ENCODE measurements at places on chromosomes 12 and 14.

GRCh38 chr12:92158796-92159439, 13.3 kb upstream of the BTG1 start:
- no peak for DNase-seq

GRCh38 chr12:77314378-77315052, 249.1 kb upstream of the E2F7 start:
- no peak for DNase-seq

GRCh38 chr12:25236190-25236589, 14.5 kb downstream of the KRAS start:
- no peak for DNase-seq

- DNase-seq, result no peak
Observed at GRCh38 chr14:23047034-23047634, 5.1 kb downstream of the PSMB11 start.

- no peak for DNase-seq
Observed at GRCh38 chr14:103641161-103641560, 12.2 kb downstream of the KLC1 start.

DNA sequence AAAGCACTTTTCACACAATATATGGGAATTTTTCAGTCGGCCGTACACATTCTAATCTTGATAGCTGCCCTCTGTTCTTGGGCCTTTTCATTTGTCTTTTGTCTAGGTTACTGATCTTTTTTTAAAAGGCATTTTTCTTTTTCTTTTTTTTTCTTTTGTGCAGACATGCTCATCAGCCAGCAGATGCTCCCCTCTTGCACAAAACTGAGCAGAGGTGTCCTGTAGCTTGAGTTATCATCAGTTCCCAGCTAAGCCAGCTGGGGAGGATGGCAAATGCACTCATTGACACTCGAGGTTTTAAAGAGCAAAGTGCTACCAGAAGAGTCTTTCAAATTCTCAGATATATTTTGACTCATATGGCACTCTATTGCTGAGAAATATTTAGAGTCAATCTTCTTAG, 913.9 kb upstream of the SEL1L start:
- no peak for DNase-seq

DNA sequence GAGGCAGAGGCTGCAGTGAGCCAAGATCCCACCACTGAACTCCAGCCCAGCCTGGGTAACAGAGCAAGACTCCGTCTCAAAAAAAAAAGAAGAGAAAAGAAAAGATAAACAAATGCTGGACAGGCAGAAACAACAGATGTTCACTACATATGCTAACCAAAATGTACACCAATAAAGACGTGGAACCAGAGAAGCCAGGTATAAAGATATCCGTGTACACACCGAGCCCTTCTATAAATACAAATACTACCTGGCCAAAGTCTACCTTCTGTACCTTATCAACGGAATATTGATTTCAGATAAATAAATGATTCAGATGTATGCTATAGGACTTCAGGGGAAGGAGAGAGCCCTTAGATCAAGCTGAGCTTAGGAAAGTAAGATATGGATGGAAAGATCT, 10.8 kb upstream of the KRT8 start:
- DNase-seq, result no peak

GRCh38 chr12:109492371-109492770, 14.9 kb downstream of the UBE3B start:
- no peak for DNase-seq

GRCh38 chr12:124511259-124511985, 56.0 kb downstream of the NCOR2 start:
- no peak for DNase-seq

DNA sequence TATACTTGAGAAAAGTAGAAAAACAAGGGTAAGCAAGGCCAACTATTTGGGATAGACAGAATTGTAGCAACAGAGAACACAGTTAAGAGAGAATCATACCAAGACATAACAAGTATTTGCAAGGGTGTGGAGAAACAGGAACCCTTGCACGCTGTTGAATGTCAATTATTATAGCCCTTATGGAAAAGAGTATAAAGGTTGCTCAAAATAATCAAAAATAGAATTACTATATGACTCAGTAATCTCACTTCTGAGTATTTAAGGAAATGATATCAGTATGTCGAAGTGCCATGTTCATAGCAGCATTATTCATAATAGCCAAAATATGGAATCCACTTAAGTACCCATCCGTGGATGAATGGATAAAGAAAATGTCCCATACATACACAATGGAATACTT, 193.3 kb downstream of the PHLDA1 start:
- DNase-seq, result no peak

- no peak for DNase-seq
Observed at GRCh38 chr12:118526255-118527095, 150.1 kb downstream of the SUDS3 start.

DNA sequence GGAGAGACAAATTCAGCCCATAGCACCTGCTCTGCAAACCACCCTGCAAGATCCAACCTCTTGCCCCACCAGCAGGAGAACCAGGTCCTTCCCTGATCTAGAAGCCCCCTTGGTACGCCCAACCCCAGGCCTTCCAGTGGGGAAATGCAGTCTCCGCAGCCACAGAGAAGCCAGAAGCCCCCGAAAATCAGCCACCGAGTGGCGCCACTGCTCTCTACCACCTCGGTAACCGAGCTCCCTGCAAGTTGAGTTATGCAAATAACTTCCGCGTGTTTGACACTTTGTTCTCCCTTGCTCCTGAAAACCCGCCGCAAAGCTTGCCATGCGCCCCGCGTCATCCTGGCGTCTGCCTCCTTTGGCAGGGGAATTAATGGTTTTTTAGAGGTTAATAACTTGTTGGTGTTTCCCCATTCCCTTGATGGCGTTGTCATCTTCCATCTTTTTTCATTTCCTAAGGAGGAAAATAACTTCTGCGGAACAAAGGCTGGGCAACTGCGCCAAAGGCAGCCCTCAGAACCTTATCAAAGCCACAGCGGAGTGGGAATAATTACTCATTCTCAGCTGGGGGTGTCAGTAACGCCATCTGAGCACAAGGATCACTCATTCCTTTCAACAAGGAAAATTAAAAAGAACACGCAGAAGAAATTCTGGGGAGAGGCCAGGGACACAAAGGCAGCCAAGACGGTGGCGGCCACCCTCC, 60.4 kb downstream of the FZD10 start:
- no peak for DNase-seq

DNA sequence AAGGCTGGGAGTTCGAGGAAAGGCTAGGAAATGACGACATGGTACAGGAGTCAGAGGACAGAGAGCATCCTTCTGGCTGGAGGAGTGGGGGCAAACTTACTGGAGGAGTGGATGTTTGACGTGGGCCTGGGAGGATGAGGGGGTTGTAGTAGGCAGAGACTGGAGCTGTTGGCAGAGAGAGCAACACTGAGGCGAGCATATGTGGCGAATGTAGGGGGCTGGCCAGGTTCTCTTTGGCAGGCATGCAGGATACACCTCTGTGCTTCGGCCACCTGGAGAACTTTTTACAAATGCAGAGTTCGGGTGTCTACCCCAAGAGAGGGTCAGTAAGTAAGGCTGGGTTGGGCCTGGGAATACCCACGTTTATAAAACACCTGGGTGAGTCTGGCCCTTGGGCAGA, 385.7 kb downstream of the FUT8 start:
- no peak for DNase-seq

GRCh38 chr12:69929125-69929524, 104.1 kb downstream of the MYRFL start:
- DNase-seq, result no peak

DNA sequence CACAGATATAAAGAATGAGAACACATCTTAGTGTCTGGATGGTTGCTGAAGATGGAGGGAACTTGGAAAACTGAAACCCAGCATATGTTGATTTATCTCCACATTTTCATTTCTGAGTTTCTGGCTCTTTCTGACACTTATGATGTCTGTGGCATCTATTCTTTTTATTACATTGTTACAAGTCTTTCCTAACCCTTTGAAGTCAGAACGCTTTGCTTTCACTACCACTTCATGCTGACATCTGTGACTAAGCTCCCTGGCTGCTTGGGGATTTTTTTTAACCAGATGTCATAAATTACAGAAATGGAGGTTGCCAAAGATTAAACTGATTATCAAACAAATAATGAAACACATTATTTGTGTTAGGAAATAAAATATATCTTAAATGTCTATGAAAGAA, 188.7 kb downstream of the KITLG start:
- no peak for DNase-seq

DNA sequence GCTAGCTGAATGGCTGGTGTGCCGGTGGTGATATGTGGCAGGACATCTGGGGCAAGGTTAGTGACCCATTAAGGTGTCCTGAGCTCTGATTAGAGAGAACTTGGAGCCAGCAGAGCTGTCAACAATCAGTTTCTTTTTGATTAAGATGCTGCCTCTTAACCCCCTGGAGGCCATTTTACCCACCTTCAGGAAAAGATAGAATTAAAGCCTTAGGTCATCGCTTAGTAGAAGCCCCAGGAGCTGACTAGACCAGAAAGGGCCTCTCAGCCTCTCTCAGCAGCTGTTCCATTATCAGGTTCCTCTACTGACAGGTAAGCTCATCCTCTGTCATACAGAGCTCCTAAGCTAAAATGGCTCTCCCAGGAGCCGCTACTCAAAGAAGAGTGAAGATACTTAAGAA, 339.0 kb downstream of the FUT8 start:
- DNase-seq, result no peak

Data from activated CD8-positive, alpha-beta memory T cell treated with anti-CD3 and anti-CD28 coated beads for 48 hours (primary cell).